Endothelial cell of umbilical vein (primary cell): ENCODE measurements at places on chromosomes 2 and 18. TPM values are rescaled to one million over a fixed set of nuclear protein-coding genes. Genes with fewer than 3 reads are reported as not detected.

The NFU1 gene
- 18.2 and 19.6 TPM in 2 replicates for polyA plus RNA-seq

The ANKRD62 gene
- not detected in 2 replicates for polyA plus RNA-seq

GRCh38 chr2:122136056-122136455 lies 380.6 kb downstream of the TSN start:
- no peak for DNase-seq

DNA sequence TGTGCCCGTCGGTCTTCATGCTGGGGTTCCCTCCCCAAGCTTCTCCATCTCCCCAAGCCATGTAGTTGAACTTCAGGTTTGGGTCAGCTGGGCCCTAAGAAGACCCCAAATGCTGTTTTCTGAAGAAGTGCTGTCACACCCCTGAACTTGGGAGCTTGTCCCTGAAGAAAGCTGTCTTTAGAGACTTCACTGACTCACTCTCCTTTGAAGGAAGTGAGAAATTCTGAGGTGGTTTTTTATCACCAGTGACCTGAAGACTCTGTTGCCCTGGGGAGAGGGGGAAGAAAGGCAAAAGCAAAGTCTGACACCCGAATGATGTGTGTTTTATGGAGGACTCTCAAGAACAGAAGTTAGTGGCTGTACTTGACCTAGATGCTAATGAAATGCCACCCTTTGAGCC lies 83.6 kb upstream of the BCL2L11 start:
- DNase-seq: no peak
